ENCODE measurements at places on chromosomes 7 and 10.

DNA sequence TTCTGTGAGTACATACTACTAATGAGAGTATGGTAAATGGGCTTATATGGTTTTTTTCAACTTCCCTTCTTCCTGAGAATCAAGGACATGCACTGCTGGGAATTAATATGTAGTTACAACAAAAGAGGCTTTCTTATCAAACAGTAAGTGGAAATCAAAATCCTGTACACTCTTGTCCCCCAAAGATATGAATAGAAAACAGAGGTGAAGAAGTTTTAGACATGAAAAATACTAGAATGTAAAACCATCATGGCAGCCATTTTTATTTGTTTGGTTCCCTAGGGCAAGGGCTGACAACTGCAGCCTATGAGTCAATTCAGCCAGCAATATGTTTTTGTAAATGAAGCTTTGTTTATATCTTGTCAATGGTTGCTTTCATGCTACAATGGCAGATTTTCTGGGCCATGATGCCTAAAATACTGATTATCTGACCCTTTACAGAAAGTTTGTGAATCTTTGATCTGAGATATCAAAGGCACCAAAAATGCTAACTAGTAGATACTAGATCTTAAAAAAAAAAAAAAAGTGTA lies 422.4 kb downstream of the PARD3 start:
- no peak for DNase-seq

GRCh38 chr10:6228647-6229046 lies 25.9 kb downstream of the PFKFB3 start:
- no peak for DNase-seq

DNA sequence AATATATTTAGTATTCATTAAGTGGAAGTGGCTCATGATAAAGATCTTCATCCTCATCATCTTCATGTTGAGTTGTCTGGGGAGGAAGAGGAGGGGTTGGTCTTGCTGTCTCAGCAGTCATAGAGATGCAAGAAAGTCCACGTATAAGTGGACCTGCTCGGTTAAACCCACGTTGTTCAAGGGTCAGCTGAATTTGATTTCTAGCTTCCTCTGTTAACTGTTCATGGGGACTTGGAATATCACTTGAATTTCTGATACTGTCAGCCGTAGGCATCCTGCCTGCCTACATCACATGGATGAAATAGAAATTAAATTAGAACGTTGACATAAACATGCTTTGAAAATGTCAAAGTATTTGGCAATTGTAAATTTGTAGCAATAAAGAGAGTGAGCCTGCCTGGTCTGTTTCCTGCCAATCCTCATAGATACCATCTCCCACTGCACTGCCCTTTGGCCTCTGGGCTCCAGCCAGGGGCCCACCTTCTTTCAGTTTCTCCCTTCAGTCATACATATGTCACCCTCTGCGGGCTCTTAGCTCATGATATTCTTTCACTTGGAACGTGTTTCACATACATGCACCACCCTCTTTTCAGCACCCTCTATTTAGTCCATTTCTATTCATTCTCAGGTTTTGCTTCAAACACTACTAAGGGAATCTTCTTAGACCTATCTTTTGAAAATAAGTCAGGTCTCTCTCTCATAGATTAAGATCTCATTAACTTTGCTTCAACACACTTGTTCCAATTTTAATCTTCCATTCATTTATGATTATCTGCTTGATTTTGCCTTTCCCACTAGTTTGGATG lies 376.3 kb downstream of the IPMK start:
- no peak for DNase-seq

- DNase-seq = no peak
These were observed 81.8 kb downstream of the TNS3 start for GRCh38 chr7:47500103-47500563.

GRCh38 chr10:86614853-86615252 lies 39.5 kb upstream of the OPN4 start:
- no peak for DNase-seq

GRCh38 chr10:21737106-21737505 lies 203.1 kb downstream of the MLLT10 start:
- DNase-seq = no peak

GRCh38 chr7:101680406-101681145 lies 51.5 kb upstream of the MYL10 start:
- DNase-seq = no peak

GRCh38 chr7:93359520-93360198 lies 127.5 kb downstream of the VPS50 start:
- no peak for DNase-seq

GRCh38 chr10:128150561-128150960 lies 24.3 kb upstream of the MKI67 start:
- no peak for DNase-seq

- DNase-seq = no peak
These were observed 235.2 kb upstream of the HGF start for GRCh38 chr7:82005056-82005455.

DNA sequence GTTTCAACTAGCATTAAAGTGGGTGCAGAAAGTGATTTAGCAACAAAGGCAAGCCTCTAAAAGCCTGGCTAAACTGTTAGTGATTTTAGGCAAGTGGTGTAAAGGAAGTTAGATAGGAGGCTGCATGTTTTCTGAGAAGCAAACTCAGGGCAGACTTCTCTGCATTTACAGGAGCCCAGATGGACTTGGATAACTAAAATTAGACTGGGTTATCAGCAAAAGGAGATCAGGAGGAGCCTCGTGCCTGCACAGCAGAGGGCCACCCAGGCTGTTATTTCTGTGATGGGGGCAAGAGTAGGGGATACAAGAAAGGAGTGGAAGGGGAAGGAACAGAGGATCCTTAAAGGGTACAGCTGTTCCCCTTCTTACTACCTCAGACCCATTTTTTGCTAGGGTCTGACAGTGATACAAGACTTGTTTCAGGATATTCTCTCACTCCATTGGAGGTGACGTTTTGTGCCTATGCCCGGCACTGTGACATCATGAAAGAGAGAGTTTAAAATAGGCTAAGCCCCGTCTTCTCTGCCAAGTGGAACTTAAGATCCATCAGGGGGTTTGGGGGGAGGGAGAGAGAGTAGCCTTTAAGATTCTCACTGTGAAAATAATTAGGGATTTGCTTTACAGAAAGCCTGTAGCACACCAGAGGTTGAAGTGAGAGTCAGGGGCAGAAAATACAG lies 49.6 kb upstream of the PDCD4 start:
- no peak for DNase-seq

- DNase-seq = no peak
These were observed 23.3 kb upstream of the PCGF5 start for GRCh38 chr10:91197127-91197526.

Measured in CD8-positive, alpha-beta memory T cell (primary cell).